Activated CD4-positive, CD25-positive, alpha-beta regulatory T cell treated with anti-CD3 and anti-CD28 coated beads, Interleukin-2, amount 50 U/mL, for 24 hours (primary cell): ENCODE measurements at places on chromosomes 11 and 22.

- ATAC-seq: no peak
Observed at GRCh38 chr11:17412488-17413180, 24.2 kb upstream of the KCNJ11 start.

DNA sequence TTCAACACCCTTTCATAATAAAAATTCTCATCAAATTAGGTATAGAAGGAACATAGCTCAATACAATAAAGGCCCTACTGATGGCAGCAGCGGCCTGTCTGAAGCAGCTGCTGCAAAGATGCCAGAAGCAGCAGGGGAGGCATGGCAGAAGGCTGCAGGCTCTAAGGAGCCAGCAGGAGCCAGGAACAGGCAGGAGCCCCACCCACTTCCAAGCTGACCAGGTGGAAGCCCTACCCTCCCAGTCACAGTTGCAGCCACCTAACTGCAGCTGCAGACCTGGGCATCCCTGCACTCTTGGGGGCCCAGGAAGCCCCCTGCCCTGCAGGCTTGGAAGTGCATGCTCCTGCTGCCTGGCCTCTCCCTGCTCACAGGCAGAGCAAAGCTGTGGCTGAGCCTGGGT lies 18.2 kb upstream of the OR6A2 start:
- ATAC-seq: no peak

GRCh38 chr11:114705280-114706024 lies 27.1 kb downstream of the NXPE2 start:
- no peak for ATAC-seq

DNA sequence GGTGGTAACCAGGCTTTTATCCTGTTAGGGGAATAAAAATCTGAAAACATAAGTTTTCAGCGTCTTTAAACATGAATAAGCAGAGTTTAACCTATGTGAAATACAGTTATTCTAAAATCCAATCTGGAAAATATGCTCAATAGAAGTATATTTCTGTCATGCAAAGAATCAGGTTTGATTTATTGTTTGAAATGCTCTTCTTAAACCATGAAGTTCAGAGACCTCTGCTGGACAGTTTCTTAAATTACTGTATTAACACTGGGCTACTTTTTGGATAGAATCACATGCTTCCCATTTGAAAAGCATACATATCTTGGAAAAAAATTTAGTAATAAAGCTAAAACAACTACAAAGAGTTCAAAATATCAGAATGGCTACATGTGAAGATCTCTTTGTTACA lies 25.4 kb downstream of the APIP start:
- ATAC-seq: no peak

GRCh38 chr11:12206529-12206928 lies 96.1 kb downstream of the MICAL2 start:
- ATAC-seq: no peak

- no peak for ATAC-seq
Observed at GRCh38 chr11:129275828-129276227, 83.7 kb upstream of the ARHGAP32 start.

- no peak for ATAC-seq
Observed at GRCh38 chr11:43758927-43759326, 78.4 kb downstream of the HSD17B12 start.

DNA sequence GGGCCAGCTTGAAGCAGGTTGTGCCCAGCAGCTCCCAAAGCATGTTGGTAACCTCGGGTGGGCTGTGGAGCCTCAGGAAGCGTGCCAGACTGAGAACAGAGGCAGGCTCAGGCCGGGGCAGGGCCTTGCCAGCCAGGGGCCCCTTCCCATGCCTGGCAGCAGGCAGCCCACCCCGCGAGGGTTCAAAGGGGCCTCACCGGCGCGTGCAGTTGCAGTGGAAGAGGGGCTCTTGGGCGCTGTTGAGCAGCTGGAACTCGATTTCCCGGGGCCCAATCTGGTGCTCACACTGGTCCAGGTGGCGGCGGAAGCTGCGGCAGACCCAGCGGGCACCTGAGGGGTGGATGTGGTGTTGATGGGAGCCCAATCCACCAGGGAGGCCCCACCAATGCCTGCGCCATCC lies 3.6 kb downstream of the PLA2G3 start:
- no peak for ATAC-seq

- no peak for ATAC-seq
Observed at GRCh38 chr11:108754901-108755625, 90.2 kb downstream of the DDX10 start.
